ENCODE measurements at places on chromosomes 16 and 17. TPM values are rescaled to one million over a fixed set of nuclear protein-coding genes. Genes with fewer than 3 reads are reported as not detected.

Gene ITGB3
- 6.6 TPM for total RNA-seq

Gene MAP2K4
- total RNA-seq, result 36.5 TPM

Gene CCL5
- total RNA-seq, result 22.5 TPM

Gene SERPINF2
- 21.6 TPM for total RNA-seq

Gene KRTAP4-4
- total RNA-seq, result not detected

Gene CES2
- 35.8 TPM for total RNA-seq
